ENCODE measurements at places on chromosomes 11 and 22.
A peak's percentile ranks its signal among the peaks of the same experiment; 100 is the strongest.

GRCh38 chr11:34303028-34303570, 54.7 kb downstream of the ABTB2 start:
- DNase-seq: no peak

DNA sequence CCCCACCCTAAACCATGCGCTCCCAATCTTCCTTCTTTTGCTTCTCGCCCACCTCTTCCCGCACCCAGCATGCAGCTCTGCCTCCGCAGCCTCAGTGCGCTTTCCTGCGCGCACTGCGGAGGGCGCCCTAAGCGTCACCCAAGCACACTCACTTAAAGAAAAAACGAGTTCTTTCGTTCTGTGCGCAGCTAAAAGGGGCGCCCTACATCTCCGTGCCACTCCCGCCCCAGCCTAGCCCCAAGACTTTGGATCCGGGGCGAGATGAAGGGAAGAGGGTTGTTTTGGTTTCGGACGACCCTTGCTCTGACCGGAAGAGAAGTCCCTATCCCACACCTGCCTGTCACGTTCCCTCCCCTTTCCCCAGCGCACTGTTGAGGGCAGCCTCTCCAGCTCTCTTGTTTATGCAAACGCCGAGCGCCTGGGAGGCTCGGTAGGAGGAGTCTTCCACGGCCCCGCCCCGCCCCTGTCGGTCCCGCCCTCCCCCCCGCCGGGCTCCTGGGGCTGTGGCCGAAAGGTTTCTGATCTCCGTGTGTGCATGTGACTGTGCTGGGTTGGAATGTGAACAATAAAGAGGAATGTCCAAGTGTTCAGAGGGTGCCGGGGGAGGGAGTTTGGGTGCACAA, 5.3 kb downstream of the VSIG2 start:
- peak; percentile 64 for DNase-seq

- no peak for DNase-seq
These were observed 5.3 kb downstream of the SERPIND1 start for GRCh38 chr22:20779014-20779817.

DNA sequence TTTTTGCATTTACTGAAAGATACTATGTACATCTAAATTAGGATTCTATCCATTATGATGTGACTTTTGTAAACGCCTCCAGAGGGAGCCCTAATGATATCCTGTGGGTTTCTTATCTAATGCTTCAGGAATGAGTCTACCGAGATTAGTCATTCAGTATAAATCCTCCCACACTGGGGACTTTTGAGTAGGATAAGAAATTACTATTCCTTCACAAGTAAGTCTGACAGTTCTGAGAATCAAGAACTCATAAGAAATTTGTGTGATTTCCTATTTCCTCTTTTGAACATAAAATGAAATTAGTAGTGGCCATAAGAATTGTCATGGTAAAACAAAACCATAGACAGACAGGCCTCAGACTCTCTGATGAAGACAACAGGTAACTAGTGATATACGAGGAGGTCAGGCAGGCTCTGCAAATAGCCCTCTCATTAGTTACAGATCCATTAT, 10.0 kb upstream of the OR5M1 start:
- DNase-seq: no peak

DNA sequence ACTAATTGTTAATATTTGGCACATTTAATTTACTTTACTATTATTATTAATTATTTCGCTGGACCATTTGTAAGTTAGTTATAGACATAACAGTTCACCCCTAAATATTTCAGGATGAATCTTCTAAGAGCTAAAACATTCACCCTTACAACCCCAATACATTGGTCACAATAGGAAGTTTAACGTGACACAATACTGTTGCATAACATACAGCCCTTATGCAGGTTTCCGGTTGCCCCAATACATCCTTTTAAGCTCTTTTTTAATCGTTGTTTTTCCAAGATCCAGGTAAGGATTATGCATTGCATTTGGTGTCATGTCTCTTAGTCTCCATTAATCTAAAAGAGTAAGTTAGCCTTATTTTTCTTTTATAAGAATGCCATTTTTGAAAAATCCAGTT, 71.2 kb downstream of the HSD17B12 start:
- DNase-seq: no peak

DNA sequence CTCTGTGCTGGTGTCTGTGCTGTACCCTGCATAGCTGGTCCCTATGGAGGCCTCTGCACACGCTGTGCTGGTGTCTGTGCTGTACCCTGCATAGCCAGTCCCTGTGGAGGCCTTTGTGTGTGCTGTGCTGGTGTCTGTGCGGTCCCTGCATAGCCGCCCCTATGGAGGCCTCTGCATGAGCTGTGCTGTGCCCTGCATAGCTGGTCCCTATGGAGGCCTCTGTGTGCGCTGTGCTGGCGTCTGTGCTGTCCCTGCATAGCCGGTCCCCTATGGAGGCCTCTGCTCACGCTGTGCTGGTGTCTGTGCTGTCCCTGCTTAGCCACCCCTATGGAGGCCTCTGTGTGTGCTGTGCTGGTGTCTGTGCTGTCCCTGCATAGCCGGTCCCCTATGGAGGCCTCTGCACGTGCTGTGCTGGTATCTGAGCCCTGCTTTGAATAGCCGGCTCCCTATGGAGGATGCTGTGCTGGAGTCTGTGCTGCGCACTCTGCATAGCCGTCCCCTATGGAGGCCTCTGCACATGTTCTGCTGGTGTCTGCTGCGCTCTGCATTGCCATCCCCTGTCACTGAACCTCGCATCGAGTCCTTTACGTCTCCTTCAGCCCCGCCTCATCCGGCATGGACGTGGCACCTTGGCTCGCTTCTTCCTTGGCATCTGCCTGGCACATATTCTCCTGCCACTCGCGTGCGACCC, 6.2 kb downstream of the NADSYN1 start:
- DNase-seq: no peak

DNA sequence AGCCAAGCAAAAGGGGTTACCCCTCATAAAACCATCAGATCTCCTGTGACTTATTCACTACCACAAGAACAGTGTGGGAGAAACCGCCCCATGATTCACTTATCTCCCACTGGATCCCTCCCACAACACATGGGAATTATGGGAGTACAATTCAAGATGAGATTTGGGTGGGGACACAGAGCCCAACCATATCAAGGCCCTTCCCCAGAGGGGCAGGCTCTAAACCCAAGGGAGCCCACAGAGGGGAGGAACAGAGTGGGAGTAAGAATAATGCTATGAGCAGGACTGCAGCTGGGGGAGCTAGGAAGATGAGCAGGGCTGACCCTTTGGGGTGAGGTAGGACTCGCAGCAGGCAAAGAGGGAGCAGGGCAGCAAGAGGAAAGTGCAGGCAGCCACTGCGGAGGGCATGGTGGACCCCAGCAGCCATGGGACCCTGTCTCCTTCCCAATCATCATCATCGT, 59.3 kb downstream of the CD82 start:
- no peak for DNase-seq

DNA sequence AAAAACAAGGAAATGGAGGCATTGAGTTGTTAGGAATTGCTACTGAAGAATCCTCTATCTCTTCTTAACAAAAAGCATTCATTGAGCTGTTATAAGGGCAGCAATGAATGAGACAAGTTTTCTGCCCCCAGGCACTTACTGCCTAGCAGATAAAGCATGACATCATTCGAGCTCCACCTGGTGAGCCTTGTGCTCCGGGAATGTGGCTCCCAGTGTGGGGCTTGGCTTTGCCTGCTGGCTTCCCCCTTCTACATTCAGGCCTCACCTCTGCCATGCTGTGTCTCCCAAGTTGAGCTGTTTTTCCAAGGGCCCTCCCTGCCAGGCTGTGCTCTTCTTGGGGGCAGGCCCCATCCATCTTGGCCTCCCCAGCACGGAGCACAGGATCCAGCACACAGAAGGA, 56.9 kb upstream of the EIF3D start:
- DNase-seq: no peak

DNA sequence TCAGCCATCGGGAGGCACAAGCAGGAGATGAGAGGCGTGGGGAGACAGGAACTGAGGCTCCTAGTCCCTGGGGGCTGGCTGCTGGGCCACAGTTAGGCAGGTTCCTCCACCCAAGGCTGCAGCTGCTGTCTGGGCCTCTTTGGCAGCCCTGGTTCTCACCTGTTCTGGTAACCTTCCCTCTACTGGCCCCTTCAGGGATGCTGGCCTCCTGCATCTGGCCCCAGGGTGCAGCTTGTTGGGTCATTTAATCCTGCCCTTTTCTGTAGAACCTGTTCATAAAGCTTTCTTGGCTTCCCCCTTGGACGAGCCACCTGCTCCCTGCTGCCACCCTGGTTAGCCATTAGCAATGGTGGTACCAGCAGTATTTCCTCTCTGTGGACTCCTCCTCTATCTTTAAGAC, 5.5 kb downstream of the USH1C start:
- no peak for DNase-seq

DNA sequence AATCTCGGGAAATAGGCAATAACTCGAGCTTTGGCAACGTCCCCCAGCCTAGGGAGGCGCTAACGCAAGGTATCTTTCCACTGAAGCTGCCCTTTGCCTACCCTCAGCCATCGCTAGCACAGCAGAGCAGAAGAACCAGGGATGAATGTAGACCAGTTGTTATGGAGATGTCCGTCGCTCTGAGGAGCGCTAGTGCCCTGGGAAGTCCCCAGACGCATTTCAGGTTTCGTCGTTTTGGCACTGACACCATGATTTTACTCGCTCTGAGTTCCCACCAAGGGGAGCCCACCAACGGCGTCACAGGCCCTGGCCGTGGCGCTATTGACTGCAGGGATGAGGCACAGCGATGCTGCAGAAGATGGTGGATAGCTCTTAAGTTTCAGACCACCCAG, 22.7 kb upstream of the BDNF start:
- DNase-seq: no peak

- DNase-seq: no peak
These were observed 61.7 kb upstream of the CHRNA10 start for GRCh38 chr11:3732671-3733436.

GRCh38 chr11:124886978-124887666, 10.5 kb downstream of the ROBO4 start:
- DNase-seq: no peak

GRCh38 chr22:23938328-23939016, 22.5 kb downstream of the GSTT2B start:
- no peak for DNase-seq

DNA sequence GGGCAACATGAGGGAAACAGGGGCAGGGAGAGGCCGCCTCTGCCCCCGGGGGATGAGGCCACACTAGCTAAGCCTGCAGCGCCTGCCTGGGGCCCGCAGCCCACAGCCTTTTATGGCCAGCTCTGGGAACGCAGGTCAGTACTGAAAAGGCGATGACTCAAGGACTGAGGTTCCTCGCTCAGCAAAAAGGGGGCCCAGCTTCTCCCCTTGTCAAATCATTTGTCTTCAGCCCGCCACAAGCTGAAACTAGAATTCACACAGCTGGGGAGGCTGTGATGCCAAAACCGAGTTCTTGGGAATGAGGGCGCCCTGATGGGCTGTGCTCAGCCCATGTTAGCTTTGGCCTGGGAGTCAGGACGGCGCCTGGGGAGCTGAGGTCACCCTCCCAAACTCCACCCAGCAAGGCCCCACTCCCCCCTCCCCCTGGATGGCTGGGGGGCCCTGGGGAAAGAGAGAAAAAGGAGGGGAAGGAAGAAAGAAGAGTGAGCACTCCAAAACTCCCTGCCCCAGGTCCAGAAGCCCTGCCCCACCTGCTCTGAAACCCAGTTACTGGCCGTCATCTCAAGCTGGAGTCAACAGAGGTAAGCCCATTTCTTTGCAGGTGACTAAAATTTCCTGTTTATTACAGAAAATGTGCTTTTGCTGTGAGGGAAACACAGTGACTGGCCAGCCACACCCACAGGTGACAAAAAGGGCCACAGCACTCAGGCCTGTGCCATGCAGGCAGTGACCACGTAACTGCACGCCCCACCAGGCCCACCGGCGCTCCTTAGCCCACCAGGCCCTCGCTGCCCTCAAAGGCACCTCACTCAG, 13.7 kb downstream of the EHD1 start:
- no peak for DNase-seq
